ENCODE measurements at places on chromosomes 5 and 9. TPM values are rescaled to one million over a fixed set of nuclear protein-coding genes. Genes with fewer than 3 reads are reported as not detected.

Gene LCN6
- total RNA-seq, result not detected

Gene FANCC
- total RNA-seq, result 31.5 TPM

Gene FGF1
- 0.44 TPM for total RNA-seq

Gene GARNL3
- 18.1 TPM for total RNA-seq

Gene MARCHF3
- 0.35 TPM for total RNA-seq

Gene ORM2
- total RNA-seq, result not detected

Gene MARVELD2
- total RNA-seq, result 16.2 TPM

Gene ZNG1C
- 40.5 TPM for total RNA-seq

Gene INSYN2B
- total RNA-seq, result 0.13 TPM

Gene RBM27
- total RNA-seq, result 25.1 TPM

Gene TRIP13
- total RNA-seq, result 74.0 TPM
